ENCODE measurements at places on chromosomes 1 and 21.

GRCh38 chr1:75123756-75124155 lies 10.4 kb upstream of the LHX8 start:
- DNase-seq = no peak

DNA sequence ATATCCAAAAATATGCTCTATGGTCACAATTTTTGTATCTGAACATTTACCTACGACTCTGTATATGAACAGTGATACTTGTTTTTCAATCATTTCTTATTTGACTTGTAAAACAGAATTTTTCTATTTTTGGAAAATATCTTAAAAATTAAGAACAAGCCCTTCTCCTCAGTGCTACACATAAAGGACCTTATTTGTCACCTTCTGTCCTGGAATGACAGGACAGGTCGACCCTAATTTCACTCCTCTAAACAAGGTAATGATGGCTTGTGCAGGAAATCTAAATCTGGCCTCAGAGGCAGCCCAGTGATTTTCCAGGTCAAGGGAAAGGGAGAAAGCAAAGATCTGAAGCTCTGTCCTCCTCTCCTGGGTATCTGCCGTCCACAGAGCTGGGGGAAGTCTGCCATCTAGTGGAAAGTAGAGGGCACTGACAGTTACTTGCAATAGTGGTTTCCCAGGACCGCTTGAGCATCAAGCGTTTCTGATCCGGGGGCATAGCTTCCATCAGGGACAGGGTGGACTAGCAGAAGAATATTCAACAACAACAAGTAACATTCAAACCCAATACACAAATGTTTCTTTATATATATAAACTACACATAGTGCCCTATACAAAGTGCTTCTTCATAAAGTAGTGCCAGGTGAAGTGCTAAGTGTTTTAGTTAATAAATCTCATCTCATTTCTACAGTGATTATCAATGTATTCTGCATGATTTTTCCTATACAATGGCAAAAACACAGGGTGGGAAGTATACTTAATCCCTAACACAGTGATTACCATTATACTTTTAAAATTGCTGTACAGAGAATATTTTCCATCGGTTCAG lies 74.6 kb downstream of the SLC25A24 start:
- DNase-seq = peak; percentile 75

- no peak for DNase-seq
Measured at GRCh38 chr1:184912392-184912791, 61.9 kb downstream of the NIBAN1 start.

DNA sequence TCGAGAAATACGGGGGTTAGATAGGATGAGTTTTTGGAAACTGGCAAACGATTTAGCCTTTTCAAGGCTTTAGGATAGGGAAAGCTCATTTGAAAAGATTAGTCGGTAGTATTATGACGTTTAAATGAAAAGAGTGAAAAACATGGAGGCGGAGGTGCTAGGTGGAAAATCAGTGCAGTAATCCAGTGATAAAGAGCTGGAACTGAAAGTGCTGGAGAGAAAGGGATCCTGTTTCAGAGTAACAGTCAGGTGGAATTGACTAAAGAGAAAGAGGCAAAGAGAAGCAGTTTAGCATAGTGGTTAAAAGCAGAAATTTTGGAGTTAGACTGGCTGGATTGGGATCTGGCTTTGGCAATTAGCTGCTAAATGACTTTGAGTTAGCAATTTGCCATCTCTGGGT lies 945 bp downstream of the WDR3 start:
- DNase-seq = no peak

GRCh38 chr1:215285013-215285800 lies 202.7 kb downstream of the KCNK2 start:
- DNase-seq = no peak

DNA sequence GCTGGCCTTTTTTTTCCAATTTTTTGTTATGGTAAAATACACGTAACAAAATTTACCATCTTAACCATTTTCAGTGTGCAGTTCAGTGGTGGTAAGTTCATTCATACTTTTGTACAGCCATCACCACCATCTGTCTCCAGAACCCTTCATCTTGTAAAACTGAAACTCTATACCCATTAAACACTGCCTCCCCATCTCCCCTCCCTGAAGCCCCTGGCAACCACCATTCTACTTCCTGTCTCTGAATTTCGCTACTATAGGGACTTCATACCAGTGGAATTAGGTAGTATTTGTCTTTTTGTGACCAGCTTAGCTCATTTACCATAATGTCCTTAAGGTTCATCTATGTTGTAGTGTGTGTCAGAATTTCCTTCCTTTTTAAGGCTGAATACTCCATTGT lies 8.7 kb downstream of the PKNOX1 start:
- DNase-seq = no peak

DNA sequence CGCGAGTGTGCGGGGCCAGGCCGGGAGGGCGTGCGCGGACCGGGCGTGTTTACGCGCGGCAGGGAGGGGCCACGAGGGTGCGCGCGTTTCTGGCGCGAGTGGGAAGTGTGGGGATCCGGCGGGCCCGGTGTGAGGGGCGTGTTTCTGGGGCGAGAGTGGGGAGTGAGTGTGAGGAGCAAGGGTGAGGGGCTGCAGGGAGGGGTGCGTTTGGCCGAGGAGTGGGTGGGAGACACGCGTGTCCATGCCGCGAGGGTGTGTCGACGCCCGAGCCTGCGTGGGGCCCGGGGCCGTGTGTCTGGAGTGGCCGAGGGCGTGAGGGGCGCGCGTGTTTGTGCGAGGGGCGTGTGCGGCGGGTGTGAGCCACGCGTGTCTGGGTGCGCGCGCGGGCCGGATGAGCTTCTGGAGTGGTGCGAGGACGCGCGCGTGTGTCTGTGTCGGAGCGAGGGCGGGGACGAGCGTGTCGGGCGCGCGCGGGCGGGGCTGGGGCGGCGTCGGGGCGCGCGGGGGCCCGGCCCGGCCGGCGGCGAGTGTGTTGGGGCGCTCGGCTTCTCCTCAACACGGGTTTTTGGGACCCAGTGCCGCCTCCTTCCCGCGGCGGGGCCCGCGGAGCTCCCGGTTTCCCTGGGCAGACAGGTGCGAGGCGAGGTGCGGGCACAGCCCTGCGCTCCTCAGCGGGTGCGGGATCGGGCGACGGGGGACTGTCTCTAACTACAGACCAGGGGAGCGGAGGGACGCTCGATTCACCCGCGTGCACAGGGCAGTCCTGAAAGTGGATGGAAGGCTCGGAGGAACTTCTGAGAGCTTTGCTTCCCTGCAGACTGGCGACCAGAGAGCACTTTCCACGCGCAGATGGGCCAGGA lies 65.8 kb upstream of the VAMP3 start:
- peak; percentile 36 for DNase-seq

- DNase-seq = peak; percentile 70
Measured at GRCh38 chr1:178310685-178311105, 186.1 kb downstream of the CLEC20A start.

DNA sequence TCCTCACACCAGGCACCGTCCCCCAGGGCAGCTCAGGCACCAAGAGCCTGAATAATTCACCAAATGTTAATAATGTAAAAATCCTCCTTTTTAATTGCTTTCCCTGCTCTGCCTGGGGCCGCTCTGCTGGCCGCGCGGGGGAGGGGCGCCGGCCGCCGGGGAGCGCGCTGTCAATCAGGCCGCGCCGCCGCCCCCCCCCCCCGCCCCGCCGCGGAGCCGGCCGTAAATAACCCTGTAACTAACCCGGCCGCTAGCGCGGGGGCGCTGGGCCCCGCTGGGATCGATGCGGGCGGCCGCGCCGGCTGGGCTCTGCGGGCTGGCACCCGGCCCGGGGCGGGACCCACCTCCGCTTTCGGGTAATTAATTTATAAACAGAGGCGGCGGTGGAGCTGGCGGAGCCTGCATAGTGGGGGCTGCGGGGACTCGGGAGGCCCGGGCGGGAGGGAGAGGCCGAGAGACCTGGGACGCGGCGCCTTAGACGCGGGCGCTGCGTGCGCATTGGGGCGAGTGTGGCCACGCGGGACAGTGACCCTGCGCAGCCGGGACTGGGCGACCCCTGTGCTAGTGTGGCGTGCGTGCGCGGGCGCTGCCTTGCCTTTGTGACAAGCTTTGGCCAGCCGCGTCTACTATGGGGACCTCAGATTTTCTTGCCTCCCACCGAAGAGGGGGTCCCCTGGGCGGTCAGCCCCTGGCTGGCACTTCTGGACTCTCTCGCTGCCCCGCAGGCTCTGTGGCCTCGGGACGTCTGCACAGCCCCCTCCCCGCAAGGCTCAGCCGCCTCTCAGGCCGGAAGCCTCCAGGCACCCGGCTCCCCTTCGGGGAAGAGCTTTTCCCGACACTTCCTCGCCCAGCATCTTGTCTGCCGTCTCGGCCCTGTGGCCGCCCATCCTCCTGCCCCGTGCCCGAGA lies 16.6 kb downstream of the SAMD11 start:
- DNase-seq = peak; percentile 63

GRCh38 chr1:21543598-21543997 lies 34.4 kb downstream of the ALPL start:
- no peak for DNase-seq

DNA sequence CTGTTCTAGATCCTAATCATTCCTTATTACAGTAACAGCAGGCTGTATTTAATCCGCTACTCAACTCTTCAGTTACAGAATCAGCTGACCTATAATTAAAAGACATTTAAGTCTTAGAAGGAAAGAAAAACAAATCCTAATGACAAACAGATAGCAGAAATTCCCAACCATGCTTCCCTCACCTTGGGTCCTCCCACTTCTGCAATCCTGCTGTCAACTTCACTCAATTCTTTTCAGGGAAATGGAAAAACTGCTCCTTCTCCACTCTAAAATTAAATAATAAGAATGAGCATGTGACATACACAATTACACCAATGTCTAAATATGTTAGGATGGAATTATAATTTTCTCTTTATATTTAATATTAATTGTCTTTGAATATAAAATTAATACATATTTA lies 182.6 kb upstream of the LYPLAL1 start:
- DNase-seq = no peak

GRCh38 chr1:113858418-113858817 lies 13.1 kb downstream of the PTPN22 start:
- no peak for DNase-seq

DNA sequence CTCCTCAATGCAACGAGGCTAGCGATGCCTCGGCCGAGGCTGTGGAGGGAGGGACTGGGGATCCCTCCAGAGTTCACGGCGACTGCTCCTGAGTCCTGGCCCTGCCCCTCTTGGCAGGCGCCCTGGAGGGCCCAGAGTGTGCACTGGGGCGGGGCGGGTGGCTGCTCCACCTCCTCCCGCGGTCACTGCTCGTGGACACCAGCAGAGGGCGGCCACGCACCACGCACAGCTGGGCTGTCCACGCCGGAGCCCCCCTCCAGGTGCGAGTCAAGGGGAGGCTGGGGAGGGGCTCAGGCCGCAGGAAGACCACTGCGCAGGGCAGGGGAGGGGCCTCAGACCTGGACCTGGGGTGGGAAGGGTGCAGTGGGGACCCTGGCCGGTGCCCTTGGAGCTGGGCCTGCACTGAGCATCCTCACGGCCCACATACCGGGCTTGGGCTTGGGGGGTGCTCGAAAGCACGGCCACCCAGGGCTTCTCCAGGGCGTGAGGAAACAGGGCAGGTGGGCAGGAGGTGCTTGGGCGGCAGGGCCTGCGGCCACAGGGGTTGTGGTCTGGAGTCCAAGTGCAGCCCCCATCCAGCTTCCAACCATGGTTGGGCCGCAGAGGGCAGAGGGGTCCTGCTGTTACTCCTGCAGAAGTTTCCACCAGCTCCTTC lies 20.6 kb upstream of the TTC34 start:
- DNase-seq = peak; percentile 29

DNA sequence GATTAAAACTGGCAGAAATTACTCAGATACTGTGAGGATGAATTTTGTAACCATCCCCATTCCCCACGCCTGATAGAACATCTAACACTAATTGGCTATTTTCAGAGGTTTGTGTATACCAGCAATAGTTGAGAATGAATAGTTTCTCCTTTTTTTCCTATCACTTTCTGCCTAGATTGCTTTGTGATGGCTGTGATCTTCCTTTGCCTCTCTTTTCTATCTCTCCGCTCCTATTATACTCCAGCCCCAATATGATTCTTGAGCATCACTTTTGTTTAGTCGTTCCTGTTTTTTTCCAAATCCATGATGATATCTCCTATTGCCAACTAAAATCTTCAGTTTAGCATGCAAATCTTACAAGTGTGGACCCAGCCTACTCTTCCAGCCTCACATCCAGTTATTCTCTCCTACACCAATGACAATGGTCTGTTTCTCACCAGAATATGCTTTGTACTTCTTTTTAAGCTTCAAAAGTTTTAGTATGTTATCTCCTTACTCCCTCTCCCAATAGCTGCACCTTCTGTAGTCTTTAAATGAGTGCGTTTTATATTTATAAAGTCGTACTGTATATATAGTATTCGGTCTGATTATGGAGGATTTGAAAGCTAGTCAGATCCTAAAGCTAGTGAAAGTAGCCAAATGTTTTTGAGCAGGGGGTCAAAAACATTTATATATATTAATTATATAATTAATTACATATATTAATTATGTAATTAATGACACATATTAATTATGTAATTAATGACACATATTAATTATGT lies 25.2 kb downstream of the MAGI3 start:
- no peak for DNase-seq

GRCh38 chr1:78601068-78601467 lies 19.2 kb upstream of the IFI44L start:
- no peak for DNase-seq

DNA sequence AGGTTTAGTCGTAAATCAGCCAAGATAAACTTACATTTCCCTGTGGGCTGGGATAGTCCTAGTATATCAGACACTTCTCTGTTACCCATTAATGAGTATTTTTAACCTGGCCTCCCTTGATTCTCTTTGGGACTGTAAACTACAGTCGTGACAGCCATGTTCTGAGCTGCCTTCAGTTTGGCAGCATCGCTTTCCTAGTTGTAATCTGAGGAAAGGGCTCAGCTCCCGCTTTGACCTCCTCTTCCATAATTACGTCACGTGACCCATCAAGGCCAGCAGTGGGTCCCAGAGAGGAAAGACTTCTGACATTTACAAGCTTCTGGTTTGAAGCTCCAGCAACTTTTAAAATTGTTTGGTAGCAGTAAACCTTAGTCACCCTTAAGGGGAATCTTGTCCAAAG lies 34.6 kb upstream of the MTR start:
- no peak for DNase-seq

GRCh38 chr1:109513110-109513710 lies 3.7 kb upstream of the AMIGO1 start:
- DNase-seq = no peak

- DNase-seq = no peak
Measured at GRCh38 chr21:34617753-34618339, 2.9 kb upstream of the RCAN1 start.

DNA sequence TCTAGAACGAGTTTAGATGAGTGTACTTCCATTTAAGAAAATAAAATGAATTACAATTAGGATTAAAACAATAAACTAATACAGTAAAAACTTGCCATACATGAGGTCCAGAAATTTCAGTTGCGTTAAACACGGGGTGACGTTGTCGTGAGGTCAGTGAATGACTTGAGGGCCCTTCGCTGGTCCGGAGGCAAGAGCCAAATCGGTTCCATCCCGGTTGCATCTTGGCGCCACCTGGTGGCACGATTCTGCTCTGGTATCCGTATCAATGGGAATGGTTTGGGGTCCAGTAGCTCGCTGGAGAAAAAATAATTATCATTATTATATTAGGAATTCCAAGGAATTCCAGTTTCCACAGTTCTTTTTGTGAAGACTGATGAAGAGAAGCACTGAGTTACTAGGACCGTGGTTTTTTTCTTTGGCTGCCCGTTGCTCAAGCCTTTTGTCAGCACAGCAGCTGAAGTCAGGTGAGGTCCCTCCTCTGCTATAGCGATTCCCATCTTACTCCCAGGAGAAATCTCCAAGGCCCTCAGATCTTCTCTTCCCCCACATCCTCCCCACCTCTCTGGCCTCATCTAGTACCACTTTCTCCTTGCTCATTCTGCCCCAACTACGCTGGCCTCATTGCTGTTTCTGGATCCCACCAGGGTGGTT lies 161.4 kb downstream of the SLC35F3 start:
- peak; percentile 70 for DNase-seq

GRCh38 chr1:81032973-81033425 lies 767.7 kb upstream of the ADGRL2 start:
- no peak for DNase-seq

GRCh38 chr1:50257940-50258685 lies 149.4 kb downstream of the ELAVL4 start:
- DNase-seq = no peak

Measured in midbrain (tissue), 1 donor.